ENCODE measurements at places on chromosomes 3 and 15. TPM values are rescaled to one million over a fixed set of nuclear protein-coding genes. Genes with fewer than 3 reads are reported as not detected.

- no peak for DNase-seq
Measured at GRCh38 chr3:126509597-126510307, 7.8 kb downstream of the UROC1 start.

- no peak for DNase-seq
Measured at GRCh38 chr15:39367596-39367995, 213.3 kb upstream of the THBS1 start.

DNA sequence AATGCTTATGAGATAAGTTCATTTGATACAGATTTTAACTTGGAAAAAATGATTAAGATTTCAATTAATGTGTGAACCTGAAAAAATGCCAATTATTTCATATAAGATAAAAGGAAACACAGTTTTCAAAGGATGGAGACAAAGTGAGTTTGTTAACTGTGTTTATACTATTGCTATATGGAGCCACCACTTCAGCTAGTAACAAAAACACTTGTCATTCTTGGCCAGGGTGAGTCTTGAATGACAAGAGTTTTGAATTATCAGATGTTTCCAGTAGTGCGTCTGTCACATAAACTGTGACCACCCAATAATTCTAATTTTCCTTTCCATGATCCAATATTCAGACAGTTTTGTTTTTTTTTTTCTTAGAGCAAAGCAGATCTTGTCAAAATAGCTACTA is 78.0 kb upstream of the GADL1 start:
- DNase-seq, result no peak

DNA sequence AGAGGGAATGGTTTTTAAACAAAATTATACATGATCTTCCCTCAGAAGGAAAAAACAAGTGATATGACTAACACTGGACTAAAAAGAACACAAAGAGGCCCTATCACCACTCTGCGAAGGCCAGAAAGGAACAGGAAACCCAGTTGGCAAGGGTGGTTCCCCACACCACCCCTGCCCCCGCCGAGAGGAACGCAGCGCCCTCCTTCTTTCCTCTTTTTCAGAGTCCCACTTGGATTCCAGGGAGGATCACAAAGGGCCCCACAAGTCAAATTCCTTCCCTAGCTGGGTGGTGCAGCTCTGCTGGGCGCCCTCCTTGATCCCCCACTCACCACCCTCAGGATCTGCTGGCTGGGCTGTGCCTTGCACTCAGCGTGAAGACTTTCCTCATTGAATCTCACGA is 29.8 kb downstream of the PLA1A start:
- no peak for DNase-seq

DNA sequence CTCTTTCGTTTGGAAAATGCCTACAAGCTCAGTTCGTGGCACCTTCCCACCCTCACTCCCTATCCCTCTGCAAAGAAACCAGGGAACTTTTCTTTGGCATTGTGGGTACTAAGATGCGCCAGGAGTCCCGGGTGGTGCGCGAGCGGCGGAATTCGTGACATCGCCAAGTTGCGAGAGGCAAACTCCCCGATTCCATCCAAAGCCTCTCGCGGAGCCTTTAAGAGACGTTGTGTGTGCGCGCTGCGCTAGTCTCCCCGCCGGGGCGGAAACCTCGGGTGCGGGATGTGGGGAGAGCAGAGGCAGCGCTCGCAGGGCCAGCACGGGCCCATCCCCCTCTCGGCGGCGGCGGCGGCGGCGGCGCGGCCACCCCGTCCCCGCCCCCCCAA is 443 bp upstream of the NR2F2 start:
- DNase-seq, result peak; percentile 50

DNA sequence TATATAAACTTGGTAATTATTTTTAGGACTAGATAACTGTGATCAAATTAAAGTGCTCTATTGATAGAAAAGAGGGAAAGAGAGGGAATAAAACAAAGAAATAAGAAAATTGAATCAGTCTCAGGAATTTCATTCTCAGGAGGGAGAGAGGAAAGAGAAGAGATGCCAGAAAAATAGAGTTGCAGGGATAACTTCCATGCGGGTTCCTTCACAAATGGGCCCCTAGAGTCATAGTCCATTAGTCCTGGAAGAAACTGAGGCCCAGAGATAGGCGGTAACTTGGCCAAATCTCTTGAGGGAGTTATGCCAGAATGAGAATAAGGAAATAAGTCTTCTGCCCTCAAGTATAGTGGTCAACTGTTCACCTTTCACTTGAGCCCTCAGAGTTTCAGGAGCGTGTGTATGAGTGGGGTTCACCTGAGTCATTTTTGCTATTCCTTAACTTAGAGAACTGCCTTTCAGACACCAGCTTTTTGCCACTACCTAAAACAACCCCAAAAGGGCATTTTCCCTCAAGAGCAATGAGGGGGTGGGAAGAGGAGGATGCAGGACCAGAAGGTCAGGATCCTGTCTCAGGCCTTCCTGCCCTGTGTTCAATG is 192.6 kb downstream of the MEX3B start:
- DNase-seq, result no peak

GRCh38 chr3:165439765-165440164 is 243.6 kb upstream of the SLITRK3 start:
- DNase-seq, result no peak

DNA sequence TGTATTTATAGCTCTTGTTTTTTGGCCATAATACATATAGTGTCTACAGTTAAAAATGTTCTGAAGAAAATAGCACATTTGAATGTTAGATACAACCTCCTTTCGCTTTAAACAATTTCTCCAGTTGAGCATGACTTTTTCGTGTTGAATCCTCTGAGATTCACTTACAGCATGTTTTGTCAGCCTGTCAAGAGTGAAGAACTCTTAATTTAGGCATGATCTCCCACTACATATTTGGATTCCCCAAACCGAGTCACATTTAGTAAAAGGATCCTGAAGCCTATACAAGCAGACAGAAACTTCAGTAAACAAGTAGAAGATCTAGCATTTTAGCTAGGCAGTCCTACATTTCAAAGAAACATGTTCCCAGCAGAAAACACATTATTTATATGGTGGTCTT is 796.6 kb downstream of the MCTP2 start:
- DNase-seq, result no peak

- no peak for DNase-seq
Measured at GRCh38 chr3:183650554-183650953, 15.1 kb downstream of the KLHL24 start.

DNA sequence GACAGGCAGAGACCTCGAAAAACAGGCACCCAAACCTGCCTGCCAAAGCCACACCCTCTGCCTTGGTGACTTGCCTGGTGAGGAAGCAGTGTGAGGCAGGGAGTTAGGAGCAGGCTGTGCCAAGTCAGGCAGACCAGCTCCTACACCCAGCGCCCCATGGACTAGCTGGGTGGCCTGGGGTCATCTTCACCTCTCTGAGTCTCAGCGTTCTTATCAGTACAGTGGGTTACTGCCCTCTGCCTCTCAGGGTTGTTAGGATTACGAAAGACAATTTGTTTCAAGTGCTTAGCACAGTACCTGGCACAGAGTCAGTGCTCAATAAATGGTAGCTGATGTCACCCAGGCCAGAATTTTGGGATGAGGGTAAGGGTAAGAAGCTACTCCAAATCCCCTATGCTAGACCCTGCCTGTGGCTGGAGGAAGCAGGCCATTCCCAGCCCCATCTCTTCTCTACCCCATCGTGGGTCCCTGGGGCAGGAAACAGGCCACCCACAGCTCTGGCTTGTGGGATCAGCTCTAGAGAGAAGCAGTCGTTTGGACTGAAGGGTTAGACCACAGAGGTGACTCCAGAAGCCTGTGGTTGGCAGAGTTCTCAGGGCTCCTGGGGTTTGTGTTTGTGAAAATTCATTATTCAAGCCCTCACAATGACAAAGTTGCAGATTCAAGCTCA is 10.1 kb downstream of the SLC51B start:
- DNase-seq, result no peak

ROBO2 gene
- 0.30 TPM for total RNA-seq

FBN1 gene
- total RNA-seq, result 144 TPM

WDR49 gene
- 2.9 TPM for total RNA-seq

CAND2 gene
- 14.3 TPM for total RNA-seq

TUSC7 gene
- total RNA-seq, result not detected

P2RY14 gene
- 7.1 TPM for total RNA-seq

SKOR1 gene
- total RNA-seq, result 1.5 TPM

Measured in tibial nerve (tissue), 4 donors.